ENCODE measurements at places on chromosomes 6 and 20.
A peak's percentile ranks its signal among the peaks of the same experiment; 100 is the strongest.

GRCh38 chr6:708237-708598 is 15.3 kb upstream of the EXOC2 start:
- DNase-seq, result no peak

DNA sequence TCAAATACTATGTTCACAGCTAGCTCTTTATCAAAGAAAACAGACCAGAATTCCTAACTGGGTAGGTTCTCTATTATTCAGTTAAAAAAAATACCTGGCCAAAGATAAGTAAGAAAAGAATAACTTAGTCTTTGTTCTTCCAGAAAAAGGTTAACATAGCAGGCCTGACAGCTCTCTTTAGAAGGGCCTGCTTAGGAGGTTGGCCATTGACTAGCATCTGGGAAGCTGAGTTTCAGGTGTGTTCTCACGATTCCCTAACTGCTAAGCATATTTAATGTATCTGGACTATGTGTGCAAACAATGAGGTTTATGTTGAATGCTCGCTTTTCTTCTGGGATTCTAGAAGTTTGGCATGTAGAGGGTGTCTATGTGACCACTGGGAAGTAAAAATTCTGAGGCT is 618.9 kb downstream of the HACE1 start:
- no peak for DNase-seq

- no peak for DNase-seq
Observed at GRCh38 chr6:77030929-77031674, 432.2 kb downstream of the HTR1B start.

DNA sequence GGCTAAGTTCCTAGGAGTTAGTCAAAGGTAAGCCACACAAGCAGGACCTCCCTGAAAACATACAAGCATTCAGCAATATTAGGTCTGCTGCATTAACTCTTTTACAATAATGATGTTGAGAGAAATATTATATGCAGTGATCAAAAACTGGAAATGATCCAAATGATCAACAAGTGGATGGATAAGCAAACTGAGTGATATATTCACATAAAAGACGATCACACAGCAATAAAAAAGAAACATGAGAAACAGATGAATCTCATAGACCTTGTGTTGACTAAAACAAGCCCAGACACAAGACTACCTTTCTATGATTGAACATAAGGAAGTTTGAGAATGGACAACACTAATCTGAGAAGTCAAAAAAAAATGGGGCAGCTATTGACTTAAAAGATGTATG is 39.9 kb downstream of the LMBRD1 start:
- no peak for DNase-seq

DNA sequence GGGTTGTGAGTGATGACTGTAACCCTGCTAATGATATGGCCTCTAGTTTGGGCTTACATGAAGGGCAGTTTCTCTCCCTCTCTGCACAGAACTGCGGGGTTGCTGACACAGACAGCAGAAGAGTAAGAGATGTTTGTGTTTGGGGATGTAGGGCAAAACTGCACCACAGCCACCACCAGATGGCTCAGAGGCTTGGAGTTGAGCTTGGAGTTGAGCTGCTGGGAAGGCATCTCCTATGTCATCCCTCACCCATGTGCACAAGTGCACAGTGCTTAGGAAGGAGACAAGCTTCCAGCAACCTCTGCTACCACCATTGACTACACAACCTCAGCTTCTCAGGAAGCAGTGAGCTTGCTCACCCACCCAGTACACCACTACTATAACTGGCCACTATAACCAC is 303.9 kb upstream of the DEFB112 start:
- DNase-seq, result no peak

DNA sequence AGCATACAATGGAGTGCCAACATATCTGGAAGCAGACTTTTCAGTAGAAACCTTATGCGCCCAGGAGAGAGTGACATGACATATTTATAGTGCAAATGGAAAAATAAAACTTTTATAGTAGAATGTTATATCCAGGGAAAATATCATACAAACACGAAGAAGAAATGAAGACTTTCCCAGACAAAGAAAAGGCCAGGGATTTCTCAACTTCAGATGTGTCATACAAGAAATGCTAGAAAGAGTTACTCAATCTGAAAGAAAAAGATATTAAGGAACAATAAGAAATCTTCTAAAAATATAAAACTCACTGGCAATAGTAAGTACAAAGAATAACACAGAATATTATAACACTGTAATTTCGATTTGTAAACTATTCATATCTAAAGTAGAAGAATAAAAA is 1269.3 kb downstream of the GRIK2 start:
- DNase-seq, result no peak

- no peak for DNase-seq
Observed at GRCh38 chr6:107730106-107730505, 94.0 kb downstream of the SCML4 start.

DNA sequence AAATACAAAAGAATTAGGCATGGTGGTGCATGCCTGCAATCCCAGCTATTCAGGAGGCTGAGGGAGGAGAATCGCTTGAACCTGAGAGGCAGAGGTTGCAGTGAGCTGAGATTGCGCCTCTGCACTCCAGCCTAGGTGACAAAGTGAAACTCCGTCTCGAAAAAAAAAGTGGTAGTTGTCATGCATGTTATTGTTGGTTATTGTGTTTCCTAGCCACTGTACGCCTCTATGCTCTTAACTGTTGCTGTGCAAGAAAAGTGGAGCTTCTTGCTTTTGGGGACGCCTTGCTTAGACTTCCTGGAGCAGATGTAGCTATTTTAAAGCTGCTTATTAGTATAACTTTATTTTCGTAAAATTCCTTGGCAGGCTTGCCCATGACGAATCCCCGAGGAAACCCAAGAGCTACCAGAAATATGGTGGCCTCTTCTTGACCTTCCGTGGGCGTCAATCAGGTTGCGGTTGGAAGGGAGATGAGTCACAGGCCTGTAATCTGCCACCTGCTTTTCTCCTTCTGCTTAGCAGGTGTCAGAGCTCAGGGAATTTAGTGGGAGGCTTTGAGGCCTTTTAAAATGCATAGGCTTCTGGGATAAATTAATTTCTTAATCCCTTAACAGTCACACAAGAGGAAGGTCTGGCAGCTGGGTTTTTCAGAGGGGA is 17.3 kb downstream of the GABRR2 start:
- DNase-seq, result peak; percentile 94

DNA sequence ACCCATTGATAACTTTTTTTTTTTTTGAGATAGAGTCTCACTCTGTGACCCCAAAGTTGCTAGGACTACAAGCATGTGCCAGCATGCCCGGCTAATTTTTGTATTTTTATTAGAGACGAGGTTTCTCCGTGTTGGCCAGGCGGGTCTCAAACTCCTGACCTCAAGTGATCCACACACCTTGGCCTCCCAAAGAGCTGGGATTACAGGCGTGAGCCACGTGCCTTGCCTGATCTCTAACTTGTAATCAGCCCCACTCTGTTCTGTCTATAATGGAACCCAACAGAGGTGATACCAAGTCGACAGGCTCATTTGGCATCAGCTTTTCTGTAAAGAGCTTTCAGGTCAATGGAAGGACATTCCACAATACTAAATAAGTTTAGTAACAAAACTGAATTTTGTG is 99.4 kb downstream of the HFE start:
- DNase-seq, result no peak

DNA sequence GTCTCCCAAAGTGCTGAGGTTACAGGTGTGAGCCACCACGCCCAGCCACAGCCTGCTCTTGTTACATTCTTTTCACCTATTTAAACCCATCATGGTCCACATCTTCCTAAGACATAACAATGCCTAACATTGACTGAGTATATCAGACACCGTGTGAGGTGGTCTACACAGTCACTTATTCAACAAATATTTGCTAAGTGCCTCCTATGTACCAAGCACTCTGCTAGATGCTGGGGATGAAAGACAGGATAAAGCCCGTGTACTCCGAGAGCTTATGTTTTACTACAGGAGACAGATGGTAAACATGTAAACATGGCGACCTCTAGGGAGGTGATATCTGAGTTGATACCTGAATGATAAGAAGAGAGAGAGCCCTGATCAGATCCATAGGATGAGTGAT is 12.7 kb downstream of the BCL2L1 start:
- no peak for DNase-seq

DNA sequence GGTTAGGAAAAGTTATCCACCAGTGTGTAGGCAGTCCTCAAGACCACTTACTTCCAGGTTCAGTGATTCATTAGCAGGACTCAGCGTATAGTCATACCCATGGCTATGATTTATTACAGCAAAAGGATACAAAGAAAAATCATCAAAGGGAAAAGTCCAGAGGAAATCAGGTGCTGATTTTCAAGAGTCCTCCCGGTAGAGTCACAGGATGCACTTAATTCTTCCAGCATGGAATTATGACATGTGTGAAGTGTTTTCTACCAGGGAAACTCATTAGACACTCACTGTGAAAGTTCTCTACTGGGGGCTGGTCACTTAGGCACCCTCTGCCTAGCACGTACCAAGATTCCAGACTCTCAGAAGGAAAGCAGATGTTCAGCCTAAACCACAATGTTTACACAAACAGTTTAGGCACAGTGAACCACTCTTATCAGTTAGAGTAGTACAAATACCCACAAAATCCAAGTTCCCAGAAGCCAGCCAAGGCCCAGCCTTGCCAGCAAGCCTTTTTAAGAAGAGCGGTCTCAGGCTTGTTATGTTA is 10.2 kb downstream of the WFDC3 start:
- DNase-seq, result peak; percentile 85

GRCh38 chr6:87393026-87393622 is 14.6 kb upstream of the CFAP206 start:
- DNase-seq, result peak; percentile 73

- DNase-seq, result no peak
Observed at GRCh38 chr20:33883164-33883563, 72.0 kb downstream of the CHMP4B start.

DNA sequence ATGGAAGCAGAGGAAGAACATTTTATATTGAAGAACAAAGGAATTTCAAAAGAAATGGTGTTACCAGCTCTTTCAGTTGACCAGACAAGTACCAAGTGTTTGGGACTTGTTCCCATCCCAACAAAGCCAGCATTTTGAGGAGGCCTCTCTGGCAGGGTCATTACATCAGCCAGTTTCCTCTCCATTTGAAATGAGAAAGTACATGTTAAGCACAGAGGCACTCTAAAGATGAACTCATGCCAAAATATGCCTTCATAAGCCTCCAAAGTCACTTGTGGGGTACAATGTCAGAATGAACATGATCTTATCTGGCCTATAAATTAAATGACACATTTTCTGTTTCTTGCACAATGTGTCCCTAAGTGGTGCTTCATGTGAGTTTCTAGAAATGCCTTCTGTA is 223.9 kb downstream of the PRL start:
- DNase-seq, result no peak

DNA sequence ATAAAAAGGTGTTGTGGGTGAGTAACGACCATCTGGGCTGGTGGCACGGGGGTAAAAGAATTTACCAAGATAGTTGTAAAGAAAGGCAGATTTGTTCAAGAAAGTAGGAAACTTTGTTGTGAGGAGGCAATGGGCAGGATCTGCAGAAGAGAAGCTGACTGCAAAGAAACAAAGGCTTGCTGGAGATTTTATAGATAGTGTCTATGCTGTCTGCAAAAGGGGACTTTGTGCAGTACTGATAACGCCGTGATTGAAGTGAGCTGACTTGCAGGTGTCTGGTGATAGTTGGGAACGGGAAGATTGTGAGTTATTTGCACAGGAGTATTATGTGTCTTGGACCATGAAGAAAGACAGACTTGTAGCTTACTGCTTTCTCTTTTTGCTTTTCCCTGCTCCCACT is 36.8 kb upstream of the GSTA3 start:
- DNase-seq, result no peak

DNA sequence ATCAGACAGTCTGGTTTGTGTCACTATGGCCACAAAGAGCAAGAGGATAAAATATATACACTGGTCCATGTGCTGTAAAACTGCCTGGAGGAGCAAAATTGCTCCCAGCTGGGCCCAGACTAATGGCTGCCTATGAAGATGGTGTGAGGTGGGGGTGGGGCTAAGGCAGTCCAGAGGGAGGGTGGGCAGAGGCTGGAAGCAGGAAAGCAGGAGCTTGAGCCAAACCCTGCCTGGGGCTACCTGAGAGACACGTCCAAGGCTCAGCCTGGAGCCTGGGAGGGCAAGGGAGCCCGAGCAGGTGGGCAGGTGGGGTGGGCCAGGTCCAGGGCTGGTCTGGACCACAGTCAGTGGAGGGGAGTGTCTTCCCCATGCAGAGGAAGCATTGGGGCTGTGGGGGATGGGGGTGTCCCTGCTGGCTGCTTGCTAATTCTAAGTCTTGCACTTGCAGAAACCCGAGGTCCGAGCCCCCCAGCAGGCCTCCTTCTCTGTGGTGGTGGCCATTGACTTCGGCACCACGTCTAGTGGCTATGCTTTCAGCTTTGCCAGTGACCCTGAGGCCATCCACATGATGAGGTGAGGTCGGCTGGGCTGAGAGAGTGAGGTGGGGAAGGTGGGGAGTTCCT is 9.5 kb downstream of the HSPA12B start:
- DNase-seq, result no peak

- DNase-seq, result no peak
Observed at GRCh38 chr6:44255105-44255808, 2.1 kb downstream of the SLC35B2 start.

GRCh38 chr6:156582509-156582992 is 194.6 kb upstream of the ARID1B start:
- DNase-seq, result no peak

- peak; percentile 63 for DNase-seq
Observed at GRCh38 chr6:135493218-135493961, 4.2 kb downstream of the AHI1 start.

- DNase-seq, result no peak
Observed at GRCh38 chr6:80636689-80637088, 530.2 kb downstream of the BCKDHB start.

- DNase-seq, result peak; percentile 38
Observed at GRCh38 chr20:43953919-43954592, 39.4 kb downstream of the TOX2 start.

- DNase-seq, result no peak
Observed at GRCh38 chr20:9572670-9573069, 58.3 kb downstream of the LAMP5 start.

DNA sequence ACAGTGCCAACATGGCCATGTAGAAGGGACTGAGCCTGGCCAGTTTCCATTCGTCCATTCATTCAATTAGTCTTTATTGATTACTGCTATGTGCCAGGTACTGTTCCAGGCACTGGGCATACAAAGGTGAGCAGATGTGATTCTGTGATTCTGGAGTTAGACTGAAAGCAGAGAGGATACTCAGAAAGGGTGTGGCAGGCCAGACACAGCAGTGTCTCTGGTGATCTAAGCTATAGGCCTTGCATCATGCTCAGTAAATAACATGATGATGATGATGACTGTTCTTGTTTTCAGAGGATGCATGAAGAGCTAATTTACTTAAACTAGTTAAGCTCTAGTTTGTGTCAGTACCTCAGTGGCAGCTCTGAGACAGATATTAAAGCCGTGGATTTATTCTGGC is 31.4 kb upstream of the FUCA2 start:
- DNase-seq, result no peak

- no peak for DNase-seq
Observed at GRCh38 chr6:22132656-22133055, 164.2 kb downstream of the PRL start.

DNA sequence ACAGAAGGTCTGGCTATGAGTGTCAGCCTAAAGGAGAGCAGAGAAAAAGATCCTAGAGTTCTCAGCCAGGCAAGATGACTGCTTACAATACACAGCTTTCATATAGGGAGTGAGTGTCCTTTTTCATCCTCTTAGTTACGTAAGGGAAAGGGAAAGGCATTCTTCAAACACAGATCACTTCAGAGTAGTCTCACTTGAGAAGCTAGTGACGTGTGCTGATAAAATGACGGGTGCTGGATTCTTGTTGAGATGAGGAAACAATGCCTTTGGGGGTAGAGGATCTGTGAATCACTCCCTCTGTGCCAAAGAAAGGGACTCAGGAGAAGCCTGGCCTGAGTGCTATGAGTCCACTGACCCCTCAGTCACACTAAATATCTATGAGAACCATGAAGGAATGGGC is 117.3 kb downstream of the QRSL1 start:
- peak; percentile 22 for DNase-seq

- no peak for DNase-seq
Observed at GRCh38 chr6:1821164-1821512, 211.4 kb downstream of the FOXC1 start.

Measured in astrocyte of the spinal cord (primary cell).